ENCODE measurements at places on chromosomes 4 and X.

DNA sequence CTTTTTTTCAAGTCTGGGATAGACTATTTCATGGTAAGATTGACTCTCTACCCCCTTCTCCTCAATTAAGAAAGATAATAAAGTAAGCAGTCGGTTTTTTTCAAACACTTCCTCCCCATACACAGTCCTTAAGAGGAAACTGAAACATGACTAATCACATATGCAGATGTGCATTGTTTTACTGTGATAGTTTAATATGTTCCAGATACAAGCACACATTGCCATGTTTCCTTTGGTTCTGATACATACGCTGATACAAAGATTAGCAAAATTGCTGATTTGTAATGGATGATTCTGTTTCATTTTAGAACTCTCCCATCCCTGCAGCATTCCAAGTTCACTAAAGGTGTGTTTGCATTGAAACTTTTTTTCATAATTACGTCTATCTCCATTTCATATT is 76.1 kb downstream of the FBXO8 start:
- no peak for DNase-seq

DNA sequence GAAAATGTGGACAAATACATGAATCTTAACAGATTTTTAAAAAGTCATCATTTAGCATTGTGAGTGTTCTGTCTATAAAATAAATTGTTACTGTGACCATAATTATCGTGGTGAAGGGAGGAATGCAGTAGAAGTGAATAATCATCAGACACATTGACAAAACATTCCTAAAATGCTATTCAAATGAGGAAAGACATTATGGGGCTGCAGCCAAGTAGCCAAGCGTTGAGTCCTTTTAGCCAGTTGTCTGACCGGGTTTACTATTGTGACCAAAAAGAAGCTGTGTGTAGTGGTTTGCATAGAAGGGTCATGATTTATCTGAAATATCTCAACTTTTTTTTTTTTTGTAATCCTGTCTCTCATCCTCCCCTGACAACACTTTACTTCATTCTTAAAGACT is 19.5 kb downstream of the WWC2 start:
- no peak for DNase-seq

DNA sequence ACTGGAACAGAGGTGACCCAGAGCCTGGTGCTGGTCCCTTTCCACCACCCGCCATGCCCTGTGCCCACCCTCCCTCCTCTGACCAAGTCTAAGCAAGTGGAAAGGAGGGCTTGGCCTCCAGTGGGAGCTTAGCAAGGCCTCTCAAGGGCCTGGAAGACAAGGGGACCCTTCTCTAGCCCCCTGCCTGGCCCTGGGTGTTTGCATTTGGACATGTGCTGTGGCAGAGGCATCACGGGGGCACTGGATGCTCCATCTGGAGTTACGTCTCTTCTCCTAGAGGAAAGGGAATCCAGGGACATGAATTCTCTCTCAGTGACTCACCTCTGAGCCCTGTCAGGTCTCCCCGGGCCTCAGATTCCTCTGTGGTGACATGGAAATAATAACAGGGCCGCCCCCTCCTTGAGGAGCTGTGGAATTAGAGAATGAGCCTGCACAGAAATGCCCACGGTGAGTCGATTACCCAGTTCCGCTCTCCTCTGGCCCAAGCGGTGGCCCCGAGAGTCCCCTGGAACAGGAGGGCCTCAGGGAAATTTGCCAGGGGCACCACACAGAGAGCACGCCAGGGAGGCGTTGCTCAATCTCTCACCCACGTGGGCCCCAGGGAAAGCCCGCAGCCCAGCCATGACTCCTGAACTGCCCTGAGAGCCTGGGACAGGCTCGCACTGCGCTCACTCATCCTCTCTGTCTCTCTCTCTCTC is 189.6 kb downstream of the BCOR start:
- no peak for DNase-seq

GRCh38 chr4:70715097-70715496 is 6.7 kb upstream of the RUFY3 start:
- DNase-seq = no peak
